ENCODE measurements at places on chromosomes 12 and 14.
A peak's percentile ranks its signal among the peaks of the same experiment; 100 is the strongest.

GRCh38 chr14:100219126-100219785, 19.7 kb upstream of the YY1 start:
- DNase-seq, result no peak

GRCh38 chr14:22225516-22226140, 363.4 kb downstream of the DAD1 start:
- no peak for DNase-seq

DNA sequence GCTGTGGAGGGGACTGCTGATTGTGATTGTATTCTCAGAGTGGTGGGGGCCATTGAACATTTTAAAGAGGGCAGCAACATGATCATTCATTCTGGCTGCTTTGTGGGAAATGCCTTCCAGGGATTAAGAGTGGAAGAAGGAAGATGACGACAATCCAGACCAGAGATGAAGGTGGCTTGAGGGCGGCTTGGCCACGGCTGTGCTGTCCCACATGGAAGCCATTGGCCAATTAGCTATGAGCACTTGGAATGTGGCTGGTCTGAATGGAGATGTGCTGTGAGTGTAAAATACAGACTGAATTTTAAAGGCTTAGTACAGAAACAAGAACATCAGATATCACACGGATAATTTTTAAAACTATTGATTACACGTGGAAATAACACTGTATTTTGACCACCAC, 19.2 kb upstream of the SLC10A1 start:
- no peak for DNase-seq

GRCh38 chr14:102917469-102918211, 4.8 kb upstream of the AMN start:
- DNase-seq, result no peak

- no peak for DNase-seq
Observed at GRCh38 chr12:132535019-132535418, 45.1 kb downstream of the FBRSL1 start.

DNA sequence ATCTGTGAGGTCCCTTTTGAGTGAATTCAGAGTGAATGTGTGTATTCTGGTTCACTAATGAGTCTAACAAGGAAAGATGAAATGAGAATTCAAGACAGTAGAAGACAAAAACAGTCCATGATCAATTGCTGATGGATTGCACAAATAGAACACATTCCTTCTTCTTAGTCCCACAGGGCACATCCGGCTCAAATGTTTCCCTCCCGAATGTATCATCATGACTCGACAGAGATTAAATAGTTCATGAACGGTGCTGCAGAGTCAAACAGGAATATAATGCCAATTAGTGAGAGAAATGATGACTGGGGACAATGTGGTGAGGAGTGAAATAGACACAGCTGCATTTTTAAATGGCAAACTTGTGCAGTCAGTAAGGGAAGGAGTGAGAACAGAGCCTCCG, 11.5 kb upstream of the SFSWAP start:
- peak; percentile 9 for DNase-seq

DNA sequence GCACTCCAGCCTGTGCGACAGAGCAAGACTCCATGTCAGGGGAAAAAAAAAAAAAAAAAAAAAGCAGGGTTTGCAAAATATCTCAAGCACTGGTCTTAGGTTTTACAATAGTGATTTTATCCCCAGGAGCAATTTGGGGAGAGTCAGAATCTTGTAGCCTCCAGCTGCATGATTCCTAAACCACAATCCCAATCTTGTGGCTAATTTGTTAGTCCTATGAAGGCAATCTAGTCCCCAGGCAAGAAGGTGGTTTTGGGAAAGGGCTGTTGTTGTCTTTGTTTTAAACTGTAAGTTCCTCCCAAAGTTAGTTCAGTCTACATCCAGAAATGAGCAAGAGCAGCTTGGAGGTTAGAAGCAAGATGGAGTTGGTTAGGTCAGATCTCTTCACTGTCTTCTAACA, 135.7 kb downstream of the PLXNC1 start:
- no peak for DNase-seq

GRCh38 chr14:49549881-49550280, 36.3 kb downstream of the RPS29 start:
- peak; percentile 16 for DNase-seq

DNA sequence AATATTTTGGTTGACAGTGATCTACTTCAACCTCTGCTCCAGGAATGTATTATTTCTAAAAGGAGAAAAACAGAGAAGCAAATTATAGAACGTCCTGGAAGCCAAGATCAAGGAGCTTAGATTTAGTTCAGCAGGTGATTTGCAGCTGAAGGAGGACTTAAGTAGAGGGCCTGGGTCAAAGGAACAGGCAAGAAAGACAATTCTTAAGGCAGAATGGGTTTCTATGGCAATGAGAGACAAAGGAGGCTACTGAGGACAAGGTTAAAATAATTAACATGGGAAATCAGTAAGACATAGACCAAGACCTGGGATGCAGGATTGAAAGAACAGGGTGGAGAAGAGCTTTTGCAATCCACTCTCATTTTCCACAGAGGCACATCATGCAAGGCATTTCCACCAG, 2.4 kb upstream of the SNW1 start:
- no peak for DNase-seq

GRCh38 chr14:104818714-104819161, 17.8 kb downstream of the ZBTB42 start:
- no peak for DNase-seq

GRCh38 chr12:70367258-70368141, 1.4 kb downstream of the KCNMB4 start:
- DNase-seq, result no peak

- no peak for DNase-seq
Observed at GRCh38 chr14:75484711-75485429, 37.4 kb upstream of the BATF start.

- DNase-seq, result no peak
Observed at GRCh38 chr12:12518464-12518845, 44.2 kb downstream of the DUSP16 start.

DNA sequence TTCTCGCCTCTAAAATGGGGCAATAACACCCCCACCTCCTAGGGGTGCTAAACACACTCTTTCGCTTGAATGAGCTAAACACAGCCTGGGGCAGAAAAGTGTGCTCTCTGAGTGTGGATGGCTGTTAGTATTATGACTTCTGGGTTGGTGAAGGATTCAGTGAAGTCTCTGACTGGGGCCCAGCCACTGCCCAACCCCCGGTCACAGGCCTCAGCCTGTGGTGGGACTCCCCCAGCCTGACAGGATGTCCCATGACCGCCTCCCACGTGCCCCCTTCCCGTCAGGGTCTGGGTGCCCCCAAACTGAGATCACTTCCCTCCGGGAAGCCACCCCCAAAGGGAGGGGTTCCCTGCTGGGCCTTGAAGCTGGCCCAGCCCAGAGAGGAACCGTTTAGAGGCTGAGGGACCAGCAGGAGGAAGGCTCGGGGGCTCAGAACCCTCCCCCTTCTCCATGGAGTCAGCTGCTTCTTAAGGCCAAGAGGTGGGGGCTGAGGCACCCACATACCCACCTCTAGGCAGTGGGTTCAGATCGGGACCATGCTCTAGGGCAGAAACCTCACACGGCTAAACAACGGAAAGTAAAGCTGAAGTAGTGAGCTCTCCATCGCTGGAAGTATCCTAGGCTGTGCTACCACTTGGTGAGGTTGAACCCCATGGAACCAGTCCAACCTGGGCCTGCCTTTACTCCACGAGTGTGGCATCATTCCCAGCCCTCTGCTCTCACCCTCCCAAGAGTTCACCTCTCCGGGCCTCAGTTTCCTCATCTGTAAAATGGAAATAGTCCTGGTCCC, 13.8 kb downstream of the DTX1 start:
- no peak for DNase-seq

GRCh38 chr12:122975790-122976647, 975 bp downstream of the OGFOD2 start:
- DNase-seq, result no peak

GRCh38 chr14:67650694-67651093, 23.7 kb downstream of the VTI1B start:
- peak; percentile 83 for DNase-seq

GRCh38 chr12:95977764-95978305, 18.3 kb downstream of the HAL start:
- no peak for DNase-seq

DNA sequence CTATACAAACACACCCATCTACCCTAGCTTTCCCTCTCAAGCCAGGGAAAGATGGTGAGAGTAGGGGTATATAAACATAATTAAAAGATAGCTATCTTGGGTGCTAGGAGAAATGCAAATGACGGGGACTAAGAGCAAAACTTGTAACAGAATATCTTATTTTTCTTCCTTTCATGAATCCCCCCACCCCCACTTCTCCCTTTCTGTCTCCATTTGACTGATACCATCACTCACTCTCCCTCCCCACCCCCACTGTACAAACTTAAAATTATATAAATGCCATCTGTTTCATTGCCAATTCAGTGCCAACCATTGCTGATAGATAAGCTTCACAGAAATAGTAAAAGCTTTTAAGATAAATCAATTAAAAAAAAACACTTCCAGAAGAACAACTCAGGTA, 268.6 kb downstream of the SLC6A15 start:
- no peak for DNase-seq

DNA sequence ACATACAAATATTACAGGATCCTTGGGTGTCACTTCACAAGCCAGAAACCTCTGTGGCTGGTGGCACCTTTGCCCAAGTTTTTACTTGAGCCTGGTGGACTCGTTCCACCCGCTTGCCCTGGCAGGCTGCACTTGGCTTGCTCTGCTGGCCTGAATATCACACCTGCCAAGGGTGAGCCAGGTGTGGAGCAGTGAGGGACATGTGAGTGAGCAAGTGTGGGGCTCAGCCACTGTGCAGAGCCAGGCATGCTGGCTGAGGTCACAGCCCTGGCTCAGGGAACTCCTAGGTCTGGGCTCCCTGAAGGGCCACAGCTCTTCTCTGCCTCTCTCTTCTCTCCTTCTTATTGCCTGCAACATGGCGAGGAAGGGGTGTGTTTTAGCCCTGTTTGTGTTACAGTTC, 82.0 kb downstream of the SLC16A7 start:
- no peak for DNase-seq

GRCh38 chr14:76924371-76925096, 98.3 kb downstream of the LRRC74A start:
- DNase-seq, result no peak

DNA sequence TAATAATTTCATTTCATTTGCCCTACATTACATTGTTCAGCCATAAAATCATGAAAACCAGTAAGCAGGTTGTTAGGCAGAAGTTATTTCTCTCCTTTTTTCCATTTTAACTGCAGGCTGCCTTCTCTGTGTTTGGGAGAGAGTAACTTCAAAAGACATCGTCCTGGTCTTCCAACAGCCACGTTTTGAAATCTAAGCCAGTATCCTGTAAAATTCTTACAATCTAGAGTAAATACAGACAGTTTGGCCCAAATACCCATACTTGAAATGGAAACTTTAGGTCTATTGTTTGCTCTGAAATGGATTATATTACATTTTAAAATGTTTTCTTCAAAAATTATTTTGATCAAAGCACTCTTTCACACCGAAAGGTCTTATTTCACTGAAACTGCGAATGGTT, 66.1 kb upstream of the SLCO1C1 start:
- no peak for DNase-seq

- DNase-seq, result no peak
Observed at GRCh38 chr12:87382959-87383566, 646.1 kb downstream of the C12orf50 start.

DNA sequence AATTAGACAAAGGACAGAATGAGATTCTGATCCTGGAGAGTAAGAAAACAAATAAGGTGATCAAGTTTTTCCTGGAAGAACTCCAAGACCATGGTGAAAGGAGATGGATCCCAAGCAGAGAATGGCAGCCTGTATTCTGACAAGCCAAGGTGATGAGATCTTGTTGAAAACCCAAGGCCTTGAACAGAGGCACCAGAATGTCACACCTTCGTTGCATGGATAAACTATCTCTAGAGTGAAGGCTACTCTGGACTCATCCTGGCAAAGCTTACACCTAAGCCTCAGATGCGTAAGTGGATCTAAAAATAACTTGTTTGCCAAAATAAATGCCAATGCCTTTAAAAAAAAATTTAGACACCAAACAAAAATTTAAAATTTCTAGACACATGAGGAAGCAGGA, 605.9 kb downstream of the ETNK1 start:
- no peak for DNase-seq

DNA sequence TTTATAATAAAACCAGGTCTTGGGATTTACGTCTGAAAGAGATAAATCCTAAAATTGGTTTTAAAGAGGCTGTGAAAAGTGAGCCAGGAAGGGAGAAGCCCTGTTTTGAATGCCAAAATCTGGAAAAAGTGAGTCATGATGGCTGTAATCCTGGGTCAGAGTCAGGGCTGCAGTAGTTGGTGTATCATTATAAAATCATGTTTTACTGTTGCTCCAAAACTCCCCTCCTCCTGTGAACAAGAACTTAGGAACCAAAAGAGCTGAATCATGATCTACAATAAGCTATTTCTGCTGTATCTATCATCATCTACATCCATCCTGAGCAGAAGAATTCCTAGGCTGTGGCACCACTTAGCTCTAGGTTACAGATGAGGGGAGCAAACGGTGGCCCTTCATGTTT, 79.3 kb downstream of the LMO3 start:
- DNase-seq, result peak; percentile 19

DNA sequence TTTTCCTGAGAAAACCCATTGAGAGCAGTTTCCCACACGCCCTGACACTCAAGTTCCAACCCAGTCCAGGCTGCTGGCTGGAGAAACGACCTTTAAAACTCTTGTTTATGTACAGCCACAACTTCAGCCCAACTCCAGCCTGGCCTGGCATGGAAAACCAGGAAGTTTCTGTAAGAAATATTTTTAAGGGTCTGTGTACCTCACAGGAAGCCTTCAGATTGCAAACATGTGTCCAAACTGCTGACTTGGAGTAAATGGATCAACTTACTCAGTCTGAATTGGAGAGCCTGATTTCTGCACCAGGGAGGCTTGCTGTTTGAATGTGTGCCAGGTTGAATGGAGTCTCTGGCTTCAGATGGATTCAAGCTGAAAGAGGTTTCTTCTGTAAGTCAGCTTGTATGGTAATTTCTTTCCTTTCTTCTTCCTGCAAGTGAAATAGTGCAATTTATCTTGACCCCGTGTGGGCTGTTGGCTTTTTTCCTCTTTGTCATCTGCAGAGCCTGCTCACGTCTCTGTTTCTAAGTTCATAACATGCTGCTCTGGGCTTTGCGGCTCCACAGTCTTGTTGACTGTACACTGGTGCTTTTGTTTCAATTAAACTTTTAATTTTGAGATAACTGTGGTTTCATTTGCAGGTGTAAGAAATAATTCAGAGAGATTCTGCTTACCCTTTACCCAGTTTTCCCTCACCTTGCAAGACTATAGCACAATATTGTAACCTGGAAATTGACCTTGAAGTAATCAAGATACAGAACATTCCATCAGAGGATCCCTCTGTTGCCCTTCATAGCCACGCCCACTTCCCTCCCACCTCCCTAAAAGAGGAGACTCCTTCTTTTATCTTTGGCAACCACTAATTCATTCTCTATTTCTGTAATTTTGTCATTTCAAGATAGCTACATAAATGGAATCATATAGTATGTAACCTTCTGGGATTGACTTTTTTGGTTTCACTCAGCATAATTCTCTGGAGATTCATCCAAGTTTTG, 109.7 kb upstream of the PRMT8 start:
- no peak for DNase-seq

Measured in GM04503 (cell line).